Stimulated activated CD8-positive, alpha-beta memory T cell treated with anti-CD3 and anti-CD28 coated beads, Interleukin-7, amount 100 ng/mL, for 1 hour (primary cell): ENCODE measurements at places on chromosomes 4 and X.

DNA sequence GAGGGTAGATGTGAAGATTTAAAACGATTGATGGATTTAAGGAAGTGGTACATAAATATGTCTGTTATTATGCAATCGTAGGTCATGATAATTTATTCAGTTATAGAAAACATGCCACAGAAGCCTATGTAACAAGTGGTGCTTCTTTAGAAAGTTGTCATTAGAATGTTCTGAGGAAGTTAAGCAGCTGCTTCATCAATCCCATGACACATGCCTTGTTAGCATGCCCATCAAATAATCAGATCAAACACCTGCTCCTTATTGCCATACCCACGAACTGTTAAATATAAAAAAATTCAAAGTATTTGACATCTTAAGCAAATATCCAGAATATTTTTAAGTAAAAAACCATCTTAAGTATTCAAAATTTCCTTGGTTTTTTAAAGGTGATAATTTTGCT lies 76.4 kb upstream of the MYOZ2 start:
- no peak for DNase-seq

GRCh38 chr4:151166636-151167035 lies 67.2 kb downstream of the RPS3A start:
- no peak for DNase-seq

GRCh38 chr4:60581919-60582536 lies 618.1 kb upstream of the ADGRL3 start:
- DNase-seq = no peak

DNA sequence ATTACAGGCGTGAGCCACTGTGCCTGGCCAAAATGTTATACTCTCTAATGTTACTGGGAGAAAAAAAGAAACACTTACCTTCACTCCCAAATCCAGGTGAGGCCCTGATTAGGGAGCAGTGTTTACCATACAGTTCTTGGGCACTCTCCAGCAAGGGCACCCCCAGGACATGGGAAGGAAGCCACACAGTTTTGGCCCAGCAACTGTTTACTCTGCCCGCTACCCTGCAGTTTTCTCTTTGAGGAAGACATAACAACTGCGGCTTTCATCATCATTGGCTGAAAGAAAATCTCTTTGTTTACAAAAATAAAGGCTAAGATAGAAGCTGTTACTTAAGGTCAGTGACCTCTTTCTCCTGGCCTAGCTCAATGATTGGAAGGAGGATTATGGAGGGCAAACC lies 145.5 kb upstream of the DUSP21 start:
- DNase-seq = no peak

GRCh38 chrX:145817331-145818185 lies at the start of gene SLITRK2:
SLITRK2 (plus strand) TSS chrX:145817829; CDS start chrX:145822426, 4,597 bp downstream.
- DNase-seq = no peak

DNA sequence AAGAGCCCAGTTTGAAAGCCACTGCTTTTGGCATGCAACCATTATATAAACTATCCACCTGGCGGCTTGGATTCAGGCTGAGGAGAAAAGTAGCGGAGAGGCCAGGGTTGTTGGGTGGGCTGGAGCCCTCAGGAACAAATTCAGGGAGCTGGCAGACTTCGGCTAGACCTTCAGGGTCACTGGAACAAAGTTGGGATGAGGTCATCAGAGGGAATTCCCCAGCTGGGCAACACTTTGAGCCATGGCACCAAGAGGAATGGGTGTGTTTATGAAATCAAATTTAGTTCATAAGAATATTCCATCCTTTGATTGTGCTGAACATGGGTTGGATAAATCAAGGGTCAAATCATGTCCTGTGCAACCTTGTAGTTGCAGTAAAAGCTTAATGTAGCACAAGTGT lies 22.0 kb downstream of the MTMR1 start:
- no peak for DNase-seq

GRCh38 chr4:71540749-71541269 lies 202.0 kb downstream of the SLC4A4 start:
- DNase-seq = no peak

DNA sequence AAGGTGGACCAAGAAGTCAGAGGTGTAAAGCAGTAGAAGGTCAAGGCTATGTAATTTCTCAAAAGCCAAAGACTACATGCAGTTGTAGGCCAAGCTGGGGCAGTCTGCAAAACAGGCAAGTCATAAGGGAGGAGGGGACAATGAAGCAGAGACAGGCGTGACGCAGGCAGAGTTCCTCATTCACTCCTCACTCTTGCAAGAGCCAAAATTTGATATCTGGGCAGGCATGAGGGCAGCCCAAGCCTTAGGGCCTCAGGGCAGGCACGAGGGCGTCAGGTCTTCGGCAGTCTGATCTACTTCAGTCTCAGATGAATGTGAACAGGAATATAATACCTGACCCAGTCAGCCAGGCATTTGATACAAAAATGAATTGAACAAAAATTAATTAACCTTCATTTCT lies 86.4 kb upstream of the AGA start:
- DNase-seq = no peak

- DNase-seq = no peak
These were observed 9.7 kb downstream of the CXorf38 start for GRCh38 chrX:40637687-40638086.

GRCh38 chr4:6097581-6097980 lies 79.3 kb upstream of the C4orf50 start:
- no peak for DNase-seq

DNA sequence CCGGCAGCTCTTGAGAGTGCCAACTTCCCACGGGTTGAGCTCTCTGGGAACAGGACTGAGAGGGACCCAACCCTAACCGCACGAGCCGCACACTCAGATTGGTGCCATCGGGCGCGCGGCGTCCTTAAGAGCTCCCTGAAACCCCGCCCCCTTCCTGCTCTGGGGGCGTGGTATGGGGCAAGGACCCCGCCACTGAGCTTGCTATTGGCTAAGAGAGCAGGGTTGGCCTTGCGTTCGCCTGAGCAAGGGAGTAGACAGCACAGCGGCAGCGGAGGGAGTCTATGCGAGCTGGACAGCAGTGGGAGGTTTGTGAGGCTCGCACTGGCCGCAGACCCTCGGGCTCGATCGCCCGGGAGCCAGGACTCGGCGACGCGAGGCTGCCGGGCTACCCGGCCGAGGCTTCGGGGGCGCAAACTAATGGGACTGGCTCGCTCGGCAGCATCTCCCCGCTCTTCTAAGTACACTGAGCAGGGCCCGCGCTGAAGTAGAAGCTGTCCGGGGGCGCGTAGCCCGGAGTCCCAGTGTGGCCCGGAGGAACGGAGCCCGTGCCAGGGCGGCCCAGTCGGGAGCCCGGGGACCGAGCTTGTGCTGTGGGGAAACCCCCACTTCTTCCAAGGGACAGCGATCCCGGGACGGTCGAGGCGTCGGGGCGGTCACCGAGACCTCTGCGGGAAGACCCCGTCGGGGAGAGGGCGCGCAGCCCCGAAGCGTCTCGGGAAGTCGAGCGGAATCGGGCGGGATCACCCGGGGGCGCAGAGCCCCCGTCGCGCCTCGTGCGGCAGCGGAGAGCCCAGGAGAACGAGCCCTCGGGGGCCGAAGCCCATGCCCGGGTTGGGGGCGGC lies at the start of gene EFNB1:
EFNB1 (plus strand) TSS at position 282 of the 842 bp plus-strand sequence. CDS start 756 bp downstream, outside the sequence.
- peak; percentile 61 for DNase-seq

DNA sequence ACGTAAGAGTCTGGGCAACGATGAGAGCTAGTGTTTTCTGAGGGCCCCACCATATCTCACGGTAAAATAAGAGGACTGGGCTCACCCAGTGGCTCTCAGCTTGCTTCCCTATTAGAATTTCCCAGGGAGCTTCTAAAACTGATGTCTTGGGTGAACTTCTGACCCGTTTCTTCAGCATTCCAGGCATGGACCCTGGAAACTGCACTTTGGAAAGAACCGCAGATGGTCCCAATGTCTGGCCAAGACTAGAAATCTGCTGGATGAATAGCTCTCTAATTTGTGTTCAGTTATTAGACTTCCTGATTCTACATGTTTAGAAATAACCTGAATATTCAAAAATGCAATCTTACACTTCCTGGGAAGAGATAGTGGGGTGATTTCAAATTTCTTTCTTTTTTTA lies 127.8 kb downstream of the ANOS1 start:
- no peak for DNase-seq

DNA sequence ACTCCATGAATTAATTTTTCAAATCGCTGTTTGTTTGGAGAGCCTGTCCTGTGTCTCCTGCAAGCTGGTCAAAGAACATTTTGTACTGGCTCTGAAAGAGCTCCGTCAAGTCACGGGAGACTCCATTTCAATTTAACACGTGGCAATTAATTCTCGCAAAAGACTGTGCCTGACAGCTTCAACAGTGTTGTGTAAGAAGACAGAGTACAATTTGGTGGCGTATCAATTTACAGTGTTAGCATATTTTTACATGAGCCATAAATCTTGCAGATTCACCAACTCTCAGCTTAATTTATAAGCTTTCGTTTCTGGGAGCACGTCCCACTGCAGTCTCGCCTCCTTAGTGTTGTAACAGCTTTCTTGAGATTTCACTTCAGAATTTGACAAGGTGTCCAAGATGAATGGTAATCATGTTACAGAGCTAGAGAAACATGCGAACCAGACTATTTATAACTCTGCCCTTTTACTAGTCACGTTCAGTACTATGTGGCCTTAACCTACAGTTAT lies 70.8 kb downstream of the RWDD4 start:
- DNase-seq = no peak

GRCh38 chr4:138775890-138776289 lies 239.7 kb upstream of the NOCT start:
- no peak for DNase-seq

DNA sequence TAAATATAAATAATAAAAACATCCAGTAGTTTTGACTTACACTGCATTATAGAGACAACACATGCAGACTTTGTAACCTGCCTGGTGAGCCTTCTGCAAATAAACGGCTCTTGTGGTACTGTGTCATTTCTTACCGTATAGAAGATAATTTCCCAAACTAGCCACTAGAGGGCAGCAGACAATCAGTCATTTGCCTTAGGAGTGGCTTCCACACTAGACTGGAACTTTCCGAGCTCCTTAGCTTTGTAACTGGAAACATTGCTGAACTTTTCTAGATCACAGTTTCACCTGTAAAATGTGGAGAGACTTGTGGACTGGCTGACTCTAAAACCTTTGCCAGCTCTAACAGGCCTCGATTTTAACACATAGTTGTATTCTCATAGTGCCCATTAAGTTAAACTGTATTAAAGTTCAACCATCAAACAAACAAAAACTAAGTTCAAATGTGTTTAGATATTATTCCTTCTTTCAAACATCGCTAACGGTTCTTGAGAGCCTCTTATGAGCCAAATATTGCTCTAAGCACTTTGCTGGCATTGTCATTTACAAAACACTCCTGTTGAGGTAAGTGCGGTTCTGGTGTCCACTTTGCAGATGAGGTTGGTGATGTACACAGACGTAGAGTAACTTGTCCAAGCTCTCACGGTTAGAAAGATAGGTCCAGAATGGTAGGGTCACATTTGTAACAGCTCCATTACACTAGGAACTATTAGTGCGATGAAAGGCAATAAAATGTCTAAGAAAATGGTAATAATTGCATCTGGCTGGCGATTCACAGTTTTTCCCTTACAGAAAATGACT lies 345.5 kb downstream of the ANK2 start:
- peak; percentile 4 for DNase-seq

DNA sequence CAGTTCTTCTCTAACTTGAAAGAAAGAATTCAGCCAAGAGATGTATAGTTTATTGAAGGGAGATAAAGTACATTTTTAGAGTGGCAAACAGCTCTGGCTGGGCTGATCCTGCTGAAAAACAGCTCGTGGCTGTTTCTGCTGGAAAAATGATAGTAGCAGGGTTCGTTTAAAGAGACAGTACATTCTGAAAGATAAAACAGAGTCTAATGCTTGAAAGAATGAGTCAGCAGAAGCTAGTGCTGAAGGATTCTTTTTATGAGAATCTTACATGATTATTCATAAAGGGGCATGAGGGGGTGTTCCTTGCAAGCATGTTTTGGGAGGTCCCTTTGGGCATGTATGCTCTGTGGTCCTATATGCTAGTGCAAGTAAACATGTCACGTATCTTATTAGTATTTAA lies 790.0 kb downstream of the PCDH18 start:
- DNase-seq = no peak
